ENCODE measurements at places on chromosomes 5 and 9. TPM values are rescaled to one million over a fixed set of nuclear protein-coding genes. Genes with fewer than 3 reads are reported as not detected.

GRCh38 chr9:77883846-77884771 lies 147.5 kb downstream of the GNAQ start:
- DNase-seq, result no peak

HTR4 gene
- not detected for polyA plus RNA-seq

DNA sequence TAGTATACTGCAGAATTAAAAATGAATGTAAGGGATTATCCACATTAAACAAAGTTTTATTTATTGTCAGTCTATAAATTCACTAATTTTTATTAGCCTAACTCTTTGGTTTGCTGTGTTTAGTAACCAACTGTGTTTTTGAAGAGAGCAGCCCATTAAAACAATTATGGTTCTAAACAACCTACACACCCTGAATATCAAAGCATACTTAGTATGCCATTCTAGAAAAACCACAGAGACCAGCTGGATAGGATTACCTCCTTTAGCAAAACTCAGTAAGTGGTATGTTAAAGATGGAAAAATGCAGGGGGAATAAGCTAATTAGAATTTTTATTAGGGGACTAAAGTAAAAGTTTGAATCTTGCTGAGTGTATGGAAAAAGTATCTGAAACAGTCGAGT lies 1981.7 kb upstream of the NUDT12 start:
- DNase-seq, result no peak

DNA sequence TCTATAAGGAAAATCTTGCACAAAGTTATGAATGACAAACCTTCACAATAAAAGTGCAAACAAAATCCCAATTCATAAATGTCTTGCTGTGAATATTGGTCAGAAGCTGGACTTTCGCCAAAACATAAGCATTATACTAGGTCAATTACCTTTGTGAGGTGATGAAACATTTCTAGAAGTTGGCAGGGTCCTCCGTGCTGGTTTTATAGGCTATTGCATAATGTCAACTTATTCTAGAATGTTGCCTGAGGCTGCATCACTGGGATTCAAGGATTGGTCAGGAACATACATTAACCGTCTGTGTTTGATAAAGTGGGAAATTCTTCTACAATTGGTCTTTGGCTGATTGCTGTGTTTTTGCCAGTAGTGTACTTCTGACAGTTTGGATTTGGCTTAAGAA lies 49.8 kb upstream of the PALM2AKAP2 start:
- DNase-seq, result no peak

DNA sequence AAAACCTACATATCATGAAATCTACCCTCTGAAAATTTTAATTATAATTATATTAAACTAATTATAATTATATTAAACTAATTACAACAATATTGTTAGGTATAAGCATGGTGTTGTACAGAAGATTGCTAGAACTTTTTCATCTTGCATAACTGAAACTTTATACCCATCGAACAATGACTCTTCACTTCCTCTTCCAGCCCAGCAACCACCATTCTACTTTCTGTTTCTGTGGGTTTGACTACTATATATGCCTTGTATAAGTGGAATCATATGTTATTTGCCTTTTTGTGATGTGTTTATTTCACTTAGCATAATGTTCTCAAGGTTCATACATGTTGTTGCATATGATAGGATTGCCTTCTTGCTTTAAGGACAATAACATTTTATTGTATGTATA lies 274.2 kb upstream of the CCNH start:
- DNase-seq, result no peak

DNA sequence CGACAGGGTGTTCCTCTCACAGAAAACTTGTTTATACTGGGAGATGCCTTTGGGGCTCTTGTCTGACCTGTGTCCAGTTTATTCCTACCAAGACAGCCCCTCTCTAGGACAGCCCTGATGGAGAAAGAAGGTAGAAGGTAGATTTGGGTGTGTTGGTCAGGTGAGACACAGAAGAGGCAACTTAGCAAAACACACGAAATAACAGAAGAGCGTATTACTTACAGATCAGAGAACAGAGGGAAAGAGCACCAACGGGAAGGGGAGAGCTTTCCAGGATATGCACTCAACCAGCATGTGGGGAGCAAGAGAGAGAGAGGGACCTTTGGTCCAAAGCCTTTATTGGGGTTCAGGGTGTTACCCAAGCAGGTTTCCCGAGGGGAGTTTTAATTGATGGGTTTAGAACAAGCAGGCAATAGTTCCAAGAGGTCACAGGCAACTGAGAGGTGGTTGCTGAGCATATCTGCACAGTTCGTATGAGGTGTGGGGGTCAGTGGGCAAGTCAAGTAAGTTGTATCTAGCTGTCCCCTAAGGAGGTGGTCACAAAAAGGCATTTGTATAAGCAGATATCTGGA lies 31.8 kb downstream of the BAAT start:
- no peak for DNase-seq

TNFSF8 gene
- polyA plus RNA-seq, result not detected

GRCh38 chr5:104095527-104095926 lies 532.9 kb upstream of the NUDT12 start:
- no peak for DNase-seq

Data from endothelial cell of umbilical vein (primary cell).